ENCODE measurements at places on chromosomes 12 and 14.

GRCh38 chr14:28681681-28682080 lies 84.9 kb upstream of the FOXG1 start:
- no peak for DNase-seq

DNA sequence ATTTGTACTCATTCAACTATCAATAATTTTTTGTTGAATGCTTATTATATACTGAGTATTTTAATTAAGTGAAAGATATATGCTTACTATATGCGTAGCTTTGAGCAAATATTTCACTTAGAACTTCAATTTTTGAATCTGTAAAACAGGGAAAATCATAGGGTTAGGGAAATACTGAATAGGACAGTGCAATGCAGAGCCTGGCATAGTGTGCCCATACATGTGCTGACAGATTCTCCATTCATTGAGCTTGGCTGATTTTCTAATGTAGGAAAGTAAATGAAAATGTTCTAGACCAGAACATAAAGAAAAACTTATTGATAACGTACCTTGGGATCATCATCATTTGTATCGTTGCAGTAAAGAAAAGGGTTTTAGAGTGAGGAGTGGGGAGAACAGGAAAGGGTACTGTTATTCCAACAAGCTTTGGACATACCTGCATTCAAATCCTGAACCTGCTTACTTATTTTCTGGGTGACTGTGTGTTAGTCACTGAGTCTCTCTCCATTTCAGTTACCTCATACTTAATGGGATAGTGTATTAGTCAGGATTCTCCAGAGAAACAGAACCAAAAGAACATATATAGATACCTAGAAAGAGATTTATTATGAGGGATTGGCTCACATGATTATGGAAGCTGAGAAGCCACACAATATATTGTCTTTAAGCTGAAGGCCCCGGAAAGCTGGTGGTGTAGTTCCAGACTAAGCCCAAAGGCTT lies 436.4 kb downstream of the ADAMTS20 start:
- no peak for DNase-seq

DNA sequence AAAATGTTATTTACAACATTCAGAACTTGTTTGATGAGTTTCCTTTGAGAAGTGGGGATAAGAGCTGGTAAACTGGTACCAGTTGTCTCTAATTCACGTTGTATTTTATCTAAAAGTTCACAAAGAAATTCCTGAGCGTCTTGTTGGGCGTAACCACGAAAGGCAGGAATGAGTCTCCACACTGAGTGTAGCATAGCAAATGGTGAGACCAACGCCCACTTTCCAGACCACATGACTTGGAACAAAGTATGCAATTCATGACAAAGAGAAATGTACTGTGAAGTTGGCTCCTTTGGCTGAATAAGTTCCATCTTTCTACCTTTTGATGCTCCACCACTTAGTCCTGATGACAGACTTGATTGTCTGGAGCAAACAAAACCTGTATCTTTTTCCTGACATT lies 18.4 kb downstream of the USP44 start:
- DNase-seq, result no peak

DNA sequence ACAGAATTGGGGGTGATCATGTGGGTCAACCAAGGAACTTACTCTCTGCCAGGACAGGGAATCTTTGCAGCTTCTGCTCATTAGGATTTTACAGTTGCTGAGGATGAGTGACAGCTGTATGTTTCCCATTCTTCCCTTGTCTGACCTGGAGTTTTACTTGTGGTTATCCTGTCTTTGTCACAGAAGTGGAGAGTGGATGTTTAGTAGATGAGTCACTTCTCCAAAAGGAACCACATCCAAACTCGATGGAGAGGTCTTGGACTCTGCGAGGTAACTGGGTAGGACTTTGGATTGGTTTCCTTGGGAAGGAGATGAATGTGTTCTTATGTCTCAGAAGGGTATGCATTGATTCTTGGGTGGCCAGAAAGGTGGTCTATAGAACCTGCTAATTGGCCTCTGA lies 53.8 kb upstream of the USP44 start:
- no peak for DNase-seq

DNA sequence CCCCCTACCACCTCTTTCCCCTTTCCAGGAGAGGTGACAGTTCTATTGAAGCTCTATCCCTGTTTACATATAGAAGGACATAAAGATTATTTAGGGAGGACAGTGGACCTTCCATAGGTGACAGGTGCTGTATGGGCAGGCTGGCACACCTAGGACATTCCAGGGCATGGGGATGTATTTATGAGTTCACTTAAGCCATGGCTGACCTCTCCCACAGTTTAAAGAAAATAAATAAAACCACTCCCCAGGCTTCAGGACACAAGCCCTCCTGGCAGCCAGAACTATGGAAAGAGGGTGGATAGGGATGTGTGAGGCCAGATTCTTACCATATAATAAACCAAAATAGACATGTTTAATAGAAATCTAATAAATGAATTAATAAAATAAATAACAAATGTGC lies 85.6 kb upstream of the HOXC13 start:
- no peak for DNase-seq

DNA sequence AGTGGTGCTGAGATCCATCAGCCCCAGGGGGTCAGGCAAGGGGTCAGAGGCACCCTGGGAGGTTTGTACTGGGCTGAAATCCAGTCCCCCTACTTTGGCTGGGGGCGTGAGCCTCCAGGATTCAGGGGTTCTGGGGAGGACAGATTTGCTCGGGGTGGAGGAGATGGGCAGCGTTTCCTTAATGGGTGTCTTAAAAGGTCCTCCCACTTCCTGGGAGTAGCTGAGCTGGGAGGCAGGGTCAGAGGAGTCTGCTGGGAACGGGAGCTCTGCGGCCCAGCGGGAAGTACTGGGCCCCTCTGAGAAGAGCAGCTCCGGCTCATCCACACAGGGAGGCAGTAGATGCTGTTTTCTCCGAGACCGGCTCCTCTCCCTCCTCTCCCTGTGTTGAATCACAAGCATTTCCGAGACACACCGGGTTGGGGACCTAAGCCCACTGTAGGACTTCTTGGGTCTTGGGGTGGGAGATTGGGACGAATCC lies 2.1 kb upstream of the TEX52 start:
- no peak for DNase-seq

- DNase-seq, result no peak
Measured at GRCh38 chr14:80988192-80988591, 32.8 kb downstream of the TSHR start.

- DNase-seq, result no peak
Measured at GRCh38 chr14:96816281-96816680, 19.1 kb downstream of the VRK1 start.

GRCh38 chr12:45232146-45232755 lies 16.4 kb downstream of the ANO6 start:
- DNase-seq, result no peak

- DNase-seq, result no peak
Measured at GRCh38 chr12:121505513-121505912, 75.3 kb downstream of the KDM2B start.

GRCh38 chr12:91127751-91128150 lies 16.5 kb upstream of the LUM start:
- no peak for DNase-seq

DNA sequence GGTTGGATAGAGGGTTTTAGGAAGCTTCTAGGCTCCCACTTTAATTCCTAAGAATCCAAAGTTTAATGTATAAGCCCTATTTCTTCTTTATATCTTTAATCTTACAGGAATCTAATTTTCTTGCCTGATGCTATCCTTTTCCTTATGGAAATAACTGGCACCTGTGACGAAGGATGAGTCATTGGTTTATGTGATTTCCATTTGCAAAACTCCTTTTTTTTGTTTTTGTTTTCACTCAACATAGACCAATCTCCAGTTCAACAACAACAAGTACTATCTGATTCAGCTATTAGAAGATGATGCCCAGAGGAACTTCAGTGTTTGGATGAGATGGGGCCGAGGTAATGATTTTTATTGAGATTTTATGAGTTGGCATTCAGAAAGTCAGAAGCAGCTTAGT lies 6.8 kb downstream of the PARP2 start:
- DNase-seq, result no peak

DNA sequence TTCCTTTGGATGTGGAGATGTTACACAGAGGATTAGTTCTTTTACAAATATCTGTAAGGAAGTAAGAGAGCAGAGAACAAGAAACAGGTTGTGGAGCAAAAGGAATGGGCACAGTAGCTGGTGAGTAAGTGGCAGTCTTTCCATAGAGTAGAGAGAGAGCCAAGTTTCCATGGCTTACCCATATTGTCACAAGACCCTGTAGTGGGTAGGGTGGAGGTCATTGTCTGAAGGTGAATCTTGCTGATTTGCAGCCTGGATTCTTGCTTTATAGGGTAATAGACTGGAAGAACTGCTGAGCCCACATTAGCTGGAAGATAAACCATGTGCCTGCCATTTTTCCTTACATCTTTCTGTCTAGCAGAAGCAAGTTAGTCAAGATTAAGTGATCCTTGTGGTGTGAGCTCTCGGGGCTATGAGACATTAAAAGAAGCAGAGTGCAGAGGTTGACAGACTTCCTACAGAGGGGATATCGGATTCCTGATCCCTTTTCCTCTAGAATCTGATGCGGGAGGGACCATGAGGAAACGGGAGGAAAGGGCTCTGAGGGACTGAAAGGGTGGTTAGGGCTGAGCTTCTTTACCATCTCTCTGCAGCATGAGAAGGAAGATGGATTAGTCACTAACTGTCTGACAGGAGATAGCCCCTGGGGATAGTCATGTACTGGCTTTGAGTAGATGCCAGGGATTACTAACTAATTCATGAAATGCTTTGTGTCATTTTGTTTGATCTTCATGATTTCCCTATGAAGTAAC lies 44.0 kb upstream of the LRTM2 start:
- no peak for DNase-seq

- DNase-seq, result no peak
Measured at GRCh38 chr14:57066887-57067513, 201.7 kb downstream of the EXOC5 start.

GRCh38 chr14:67137744-67138371 lies 51.4 kb upstream of the GARIN2 start:
- no peak for DNase-seq

- DNase-seq, result no peak
Measured at GRCh38 chr12:132178801-132179401, 34.6 kb downstream of the NOC4L start.

GRCh38 chr14:20195911-20196310 lies 5.2 kb downstream of the OR11G2 start:
- no peak for DNase-seq

DNA sequence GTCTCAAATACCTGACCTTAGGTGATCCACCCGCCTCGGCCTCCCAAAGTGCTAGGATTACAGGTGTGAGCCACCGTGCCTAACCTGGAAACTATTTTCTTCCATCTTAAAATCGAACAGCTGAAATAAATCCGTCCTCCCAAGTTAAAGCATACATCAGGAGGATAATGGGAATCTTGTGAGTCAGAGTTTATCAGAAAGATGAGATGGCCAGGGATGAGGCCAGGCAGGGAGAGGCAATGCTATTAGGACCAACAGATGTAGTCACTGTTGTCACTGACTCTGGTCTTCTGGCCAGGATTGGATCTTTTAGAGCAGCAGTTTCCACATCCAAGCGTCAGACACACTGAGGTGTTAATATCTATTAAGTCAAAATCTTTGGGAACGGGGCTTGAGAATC lies 61.7 kb upstream of the USP44 start:
- DNase-seq, result no peak

- DNase-seq, result no peak
Measured at GRCh38 chr14:105094193-105094907, 29.1 kb upstream of the GPR132 start.

GRCh38 chr14:58846682-58847465 lies 209.1 kb downstream of the DACT1 start:
- no peak for DNase-seq

DNA sequence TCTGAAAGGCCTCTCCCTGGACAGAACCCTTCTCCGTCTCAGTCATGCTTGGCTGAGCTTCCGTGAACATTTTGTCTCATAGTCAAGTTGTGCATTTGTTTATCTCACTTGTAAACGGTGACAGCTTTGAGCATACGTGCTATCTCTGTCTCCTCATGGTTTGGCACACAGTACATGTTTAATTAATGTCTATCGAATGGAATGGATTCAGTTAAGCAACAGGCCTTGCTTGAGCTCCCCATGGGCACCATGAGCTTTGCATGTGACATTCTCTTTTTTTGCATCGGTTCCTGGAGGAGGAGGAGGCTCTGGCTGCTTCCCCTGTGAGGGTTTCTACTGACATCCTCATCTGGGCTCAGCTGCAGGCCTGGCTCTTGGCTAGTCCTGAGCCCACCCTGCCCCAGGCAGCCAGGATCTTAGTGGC lies 80.0 kb downstream of the PRIMA1 start:
- no peak for DNase-seq

DNA sequence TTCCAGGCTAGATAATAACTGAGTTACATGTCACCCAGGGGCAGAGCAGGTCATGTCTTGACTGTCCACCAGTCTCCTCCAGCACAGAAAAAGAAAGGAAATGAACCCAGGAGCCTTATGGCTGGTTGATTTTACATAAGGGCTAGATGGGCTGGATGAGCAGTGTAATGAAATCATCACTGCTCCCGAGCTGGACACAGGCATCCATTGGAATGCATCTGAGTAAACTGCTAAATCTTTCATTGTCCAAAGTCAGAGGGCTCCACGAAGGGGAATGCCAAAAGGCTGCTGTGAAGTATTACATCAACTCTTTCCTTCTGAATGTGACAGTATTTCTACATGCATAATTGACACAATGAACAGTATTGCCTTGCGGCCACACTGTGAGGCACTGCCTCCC lies 30.1 kb upstream of the TSPAN11 start:
- no peak for DNase-seq

GRCh38 chr12:1972260-1972659 lies 32.0 kb downstream of the DCP1B start:
- DNase-seq, result no peak

DNA sequence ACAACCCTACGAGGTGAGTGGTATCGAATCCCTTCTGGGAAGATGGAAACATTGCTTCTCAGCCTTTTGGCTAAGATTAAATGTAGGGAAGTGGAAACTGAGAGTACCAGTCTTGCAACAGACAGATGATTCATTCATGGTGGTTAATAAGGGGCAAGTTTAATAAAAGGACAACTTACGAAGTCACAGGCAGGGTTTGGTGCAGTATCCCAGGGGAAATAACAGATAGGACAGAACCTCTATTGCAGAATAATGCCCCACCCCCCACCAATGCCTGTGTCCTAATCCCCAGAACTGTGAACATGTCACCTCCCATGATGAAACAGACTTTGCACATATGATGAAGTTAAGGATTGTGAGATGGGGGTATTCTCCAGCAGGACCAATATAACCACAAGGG lies 212.5 kb downstream of the TBX5 start:
- no peak for DNase-seq

GRCh38 chr14:79971330-79971729 lies 240.0 kb downstream of the DIO2 start:
- no peak for DNase-seq

DNA sequence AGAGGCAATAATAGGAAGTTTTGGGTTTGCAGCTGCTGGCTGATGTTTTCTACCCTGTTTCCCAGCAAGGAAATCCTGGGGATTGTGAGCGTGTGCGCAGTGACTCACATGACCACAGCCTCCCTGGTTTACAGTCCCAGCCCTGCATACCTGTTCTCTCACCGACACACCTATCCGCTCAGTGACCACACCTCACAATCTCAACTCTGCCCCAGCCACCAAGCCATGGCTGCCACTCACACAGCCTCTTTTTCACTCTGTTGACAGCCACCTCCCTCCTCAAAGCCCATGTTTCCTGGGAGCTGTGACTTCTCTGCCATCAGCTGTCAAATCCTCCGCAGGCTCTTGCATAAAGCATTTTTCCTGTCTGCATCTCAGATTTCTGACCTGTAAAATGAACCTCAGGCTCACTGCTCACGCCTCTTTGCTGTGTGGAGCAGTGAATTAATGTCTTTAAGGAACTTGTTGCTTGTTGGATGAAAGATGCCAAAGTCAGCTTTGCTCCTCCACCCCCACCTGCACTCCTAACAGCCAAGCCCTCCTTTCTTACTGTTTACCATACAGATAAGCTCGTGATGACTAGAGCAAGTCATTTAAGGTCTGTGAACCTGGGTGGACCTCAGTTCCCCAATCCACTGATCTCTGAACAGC lies 43.5 kb downstream of the B4GALNT3 start:
- DNase-seq, result no peak

All from activated gamma-delta T cell treated with Interleukin-2 at 50 U/mL for 16 hours (primary cell).